Left cardiac atrium (tissue), 4 donors: ENCODE measurements at places on chromosomes 16 and 17. TPM values are rescaled to one million over a fixed set of nuclear protein-coding genes. Genes with fewer than 3 reads are reported as not detected.

ICAM2 gene
- total RNA-seq, result 33.0 TPM

ZNF286A gene
- total RNA-seq, result 13.7 TPM

SHBG gene
- total RNA-seq, result 0.55 TPM

MYH3 gene
- total RNA-seq, result 0.53 TPM

TNK1 gene
- total RNA-seq, result 1.9 TPM

STX1B gene
- total RNA-seq, result 1.1 TPM

DNA sequence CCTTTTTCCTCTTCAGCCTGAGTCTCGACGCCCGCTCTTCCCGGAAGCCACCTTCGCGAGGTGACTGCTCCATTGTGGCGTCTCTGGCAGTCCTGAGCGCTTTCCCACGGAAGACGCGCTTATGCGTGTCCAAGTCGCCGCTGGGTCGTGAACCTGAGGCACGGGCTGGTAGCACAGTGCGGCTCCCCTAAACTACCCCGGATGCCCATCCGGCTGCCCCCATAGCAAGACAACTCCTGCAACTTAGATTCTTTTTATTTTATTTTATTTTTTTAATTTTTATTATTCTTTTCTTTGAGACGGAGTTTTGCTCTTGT lies 2.1 kb upstream of the ESRP2 start:
- no peak for DNase-seq

DNA sequence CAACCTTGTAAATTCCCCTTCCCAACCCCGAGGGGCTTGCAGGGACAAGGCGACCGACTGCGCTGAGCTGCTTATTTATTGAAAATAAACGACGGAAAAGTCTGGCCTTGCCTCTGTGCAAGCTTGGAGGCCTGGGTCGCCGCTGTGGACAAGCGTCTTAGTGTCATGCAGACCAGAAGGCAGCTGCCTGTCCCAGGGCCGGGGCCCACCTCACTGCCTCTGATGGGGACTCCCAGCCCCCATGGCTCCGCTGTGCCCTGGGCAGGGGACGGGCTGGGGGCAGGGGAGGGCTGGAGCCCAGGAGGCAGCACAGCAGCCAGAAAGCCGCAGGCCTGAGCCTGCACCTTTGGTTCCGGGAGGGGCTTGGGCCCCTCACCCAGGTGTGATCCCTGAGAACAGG lies 20.7 kb downstream of the RABEP2 start:
- DNase-seq, result no peak

- no peak for DNase-seq
Observed at GRCh38 chr16:70694088-70694867, 8.4 kb upstream of the MTSS2 start.

DNA sequence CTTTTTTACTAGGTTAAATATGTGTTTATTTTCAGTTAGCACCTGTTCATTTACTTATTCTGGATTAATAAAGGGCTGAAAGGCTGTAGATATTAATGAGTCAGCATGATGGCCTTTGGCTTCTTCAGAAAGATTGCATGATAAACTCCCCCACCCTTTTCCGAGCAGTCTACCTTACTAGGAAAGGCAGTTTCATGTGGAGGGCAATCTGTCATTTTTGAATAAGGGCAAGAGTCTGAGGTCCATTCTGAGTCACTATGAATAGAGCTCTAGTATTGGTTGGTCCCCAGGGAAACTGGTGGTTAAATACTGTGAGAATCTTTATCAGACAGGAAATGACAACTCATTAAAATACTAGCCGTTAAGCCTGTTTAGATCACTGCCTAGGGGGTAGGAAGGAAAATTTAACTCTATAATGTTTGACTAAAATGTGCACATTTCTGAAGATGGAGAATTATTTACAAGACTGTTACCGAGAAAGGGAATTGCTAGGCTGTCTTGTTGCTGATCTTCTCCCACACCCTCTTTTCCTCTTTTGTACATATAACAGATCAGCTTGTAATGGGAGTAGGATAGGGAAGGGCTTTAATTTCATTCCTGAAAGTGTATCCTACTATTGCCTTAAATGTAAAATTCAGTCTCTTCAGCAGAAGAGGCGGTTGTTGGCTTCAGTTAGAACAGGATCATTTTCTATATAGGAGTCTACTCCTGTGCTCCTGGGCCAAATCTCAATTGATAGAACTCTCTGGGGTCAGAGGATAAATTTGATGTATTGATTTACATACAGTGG lies 63.3 kb downstream of the TUBD1 start:
- DNase-seq, result no peak

DNA sequence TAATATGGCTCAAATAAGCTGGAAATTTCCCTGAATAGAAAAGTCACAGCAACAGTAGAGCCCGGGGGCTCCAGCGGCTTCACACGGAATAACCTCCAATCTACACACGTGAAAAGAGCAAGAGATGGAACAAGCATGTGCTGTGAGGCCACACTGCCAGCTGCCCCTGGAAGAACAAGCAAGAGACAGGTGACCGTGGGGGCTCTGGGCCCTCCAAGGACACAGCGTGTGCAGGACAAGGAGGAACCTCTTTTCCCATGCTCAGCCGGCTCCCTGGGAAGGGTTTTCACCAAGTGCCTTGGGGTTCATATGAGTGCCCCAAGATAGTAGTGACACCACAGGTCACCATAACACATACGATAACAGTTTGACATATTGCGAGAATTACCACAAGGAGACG lies 110.2 kb upstream of the ZNF750 start:
- no peak for DNase-seq

- DNase-seq, result no peak
Observed at GRCh38 chr17:56269556-56270389, 116.5 kb downstream of the ANKFN1 start.

GRCh38 chr16:85888405-85889331 lies 10.3 kb upstream of the IRF8 start:
- DNase-seq, result no peak

- no peak for DNase-seq
Observed at GRCh38 chr16:13969711-13970110, 49.8 kb downstream of the ERCC4 start.
